ENCODE measurements at places on chromosomes 1 and 21. TPM values are rescaled to one million over a fixed set of nuclear protein-coding genes. Genes with fewer than 3 reads are reported as not detected.

The FNDC10 gene
- 2.7 TPM for total RNA-seq

The GLUL gene
- 264 TPM for total RNA-seq

The ZFP69B gene
- total RNA-seq = 22.0 TPM

The CCDC17 gene
- total RNA-seq = 0.47 TPM

The AMY1A gene
- not detected for total RNA-seq

The AIRE gene
- not detected for total RNA-seq

The ORC1 gene
- 0.94 TPM for total RNA-seq

The SPRR2G gene
- total RNA-seq = not detected

The SLC44A5 gene
- 266 TPM for total RNA-seq

The HHAT gene
- 2.0 TPM for total RNA-seq

The GBP1 gene
- total RNA-seq = 1.9 TPM

The NHLH1 gene
- 0.62 TPM for total RNA-seq

The LEMD1 gene
- 6.9 TPM for total RNA-seq

The ADCY10 gene
- total RNA-seq = 0.62 TPM

The C1QTNF12 gene
- not detected for total RNA-seq

The LCE1C gene
- total RNA-seq = not detected

The MYBPH gene
- not detected for total RNA-seq

The KRTAP12-2 gene
- not detected for total RNA-seq

The MATN1 gene
- total RNA-seq = 0.31 TPM

The OR6Y1 gene
- not detected for total RNA-seq

The SPRR2F gene
- total RNA-seq = not detected

The CHRM3 gene
- 38.8 TPM for total RNA-seq

The CACYBP gene
- total RNA-seq = 103 TPM

The RPTN gene
- not detected for total RNA-seq

The LMX1A gene
- not detected for total RNA-seq

The BRDT gene
- total RNA-seq = not detected

The OR2L5 gene
- 0.62 TPM for total RNA-seq

The CALML6 gene
- total RNA-seq = not detected

The PTPN14 gene
- 2.7 TPM for total RNA-seq

The LCE1E gene
- total RNA-seq = not detected

The MPC2 gene
- total RNA-seq = 53.2 TPM

The KRTAP19-1 gene
- not detected for total RNA-seq

The MYCL gene
- 12.5 TPM for total RNA-seq

The CRNN gene
- not detected for total RNA-seq

The SLC66A1 gene
- total RNA-seq = 18.4 TPM

The PLA2G2A gene
- not detected for total RNA-seq

The ITGB2 gene
- total RNA-seq = 9.2 TPM

The IGSF5 gene
- 0.78 TPM for total RNA-seq

The ETNK2 gene
- total RNA-seq = 28.1 TPM

The SLC16A4 gene
- 5.8 TPM for total RNA-seq

The BGLAP gene
- total RNA-seq = not detected

All from occipital lobe (tissue), 3 donors.